H4 (cell line): ENCODE measurements at places on chromosomes 7 and 10. TPM values are rescaled to one million over a fixed set of nuclear protein-coding genes. Genes with fewer than 3 reads are reported as not detected.
A peak's percentile ranks its signal among the peaks of the same experiment; 100 is the strongest.

- no peak for DNase-seq
These were observed 18.3 kb downstream of the GOT1 start for GRCh38 chr10:99412099-99412498.

Gene AFAP1L2
- 0.70 and 1.3 TPM in 2 replicates for total RNA-seq

Gene NPSR1
- total RNA-seq = not detected in 2 replicates

DNA sequence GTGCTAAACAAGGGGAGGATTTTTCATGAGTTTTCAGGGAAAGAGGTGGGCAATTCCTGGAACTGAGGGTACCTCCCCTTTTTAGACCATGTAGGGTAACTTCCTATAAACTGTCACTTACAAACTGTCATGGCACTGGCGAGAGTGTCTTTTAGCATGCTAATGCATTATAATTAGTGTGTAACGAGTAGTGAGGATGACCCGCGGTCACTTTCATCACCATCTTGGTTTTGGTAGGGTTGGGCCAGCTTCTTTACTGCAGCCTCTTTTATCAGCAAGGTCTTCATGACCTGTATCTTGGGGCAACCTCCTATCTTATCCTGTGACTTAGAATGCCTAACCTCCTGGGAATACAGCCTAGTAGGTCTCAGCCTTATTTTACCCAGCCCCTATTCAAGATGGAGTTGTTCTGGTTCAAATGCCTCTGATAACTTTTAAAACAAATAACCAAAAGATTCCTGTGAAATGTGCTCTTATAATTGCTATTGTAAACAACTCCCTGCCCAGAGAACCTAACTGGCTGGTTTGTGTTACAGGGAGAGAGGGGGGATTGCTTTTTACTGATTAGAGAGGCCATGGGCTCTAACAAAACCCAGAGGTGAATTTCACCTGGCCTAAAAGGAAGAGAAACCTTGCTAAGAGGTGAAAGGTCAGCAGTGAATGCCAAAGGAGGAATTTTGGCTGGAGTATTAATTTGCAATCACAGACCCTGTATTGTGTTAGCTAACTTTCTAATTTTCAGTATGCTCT lies 64.3 kb downstream of the EEPD1 start:
- no peak for DNase-seq

Gene NPTX2
- not detected in 2 replicates for total RNA-seq

DNA sequence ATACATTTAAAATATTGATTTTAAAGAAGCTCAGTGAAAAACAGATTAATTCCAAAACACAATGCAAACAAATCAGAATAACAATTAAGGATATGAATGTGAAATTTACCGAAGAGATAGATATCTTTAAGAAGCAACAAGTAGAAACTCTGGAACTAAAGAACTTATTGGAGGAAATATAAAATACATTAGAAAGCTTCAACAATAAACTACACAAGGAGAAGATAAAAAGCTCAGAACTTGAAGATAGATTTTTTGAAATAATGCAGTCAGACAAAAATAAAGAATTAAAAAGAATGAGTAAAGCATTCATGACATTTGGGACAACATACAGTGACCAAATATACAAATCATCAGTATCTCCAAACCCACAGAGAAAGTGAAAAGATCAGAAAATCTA lies 43.2 kb downstream of the HIBADH start:
- no peak for DNase-seq

Gene SEMA4G
- 0.27 and 0.89 TPM in 2 replicates for total RNA-seq

DNA sequence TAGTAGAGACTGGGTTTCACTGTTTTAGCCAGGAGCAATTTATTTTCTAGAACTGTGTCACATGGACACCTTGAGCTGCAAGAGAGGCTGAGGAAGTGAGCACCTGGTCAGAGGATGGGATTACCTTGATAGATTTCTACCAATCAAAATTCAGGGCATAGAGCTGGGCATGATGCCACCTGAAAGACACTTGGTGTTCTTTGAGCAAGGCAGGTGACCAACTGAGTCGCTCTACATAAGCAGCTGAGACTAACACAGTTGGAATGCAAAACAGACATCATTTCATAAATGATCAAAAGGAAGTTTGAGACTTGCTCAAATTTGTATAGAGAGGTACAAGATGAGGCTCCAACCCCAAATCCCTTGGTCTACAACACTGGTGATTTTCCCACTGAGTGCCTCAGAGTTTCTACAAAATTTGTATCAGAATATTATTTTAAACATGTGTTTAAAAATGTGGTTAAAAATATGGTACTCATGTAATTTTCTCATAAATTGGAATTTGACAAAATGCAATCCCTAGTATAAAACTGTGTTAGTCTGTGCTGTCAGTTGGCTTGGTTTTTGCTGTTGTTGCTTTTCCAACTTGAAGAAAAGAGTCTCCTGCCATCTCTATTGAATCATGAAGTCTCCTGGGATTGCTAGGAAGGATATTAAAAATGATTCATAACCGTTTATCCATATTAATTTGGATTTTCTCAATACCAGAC lies 156.4 kb upstream of the MDFIC start:
- no peak for DNase-seq

Gene GNG11
- 57.1 and 58.5 TPM in 2 replicates for total RNA-seq

Gene STK32C
- total RNA-seq = 13.8 and 22.2 TPM in 2 replicates

DNA sequence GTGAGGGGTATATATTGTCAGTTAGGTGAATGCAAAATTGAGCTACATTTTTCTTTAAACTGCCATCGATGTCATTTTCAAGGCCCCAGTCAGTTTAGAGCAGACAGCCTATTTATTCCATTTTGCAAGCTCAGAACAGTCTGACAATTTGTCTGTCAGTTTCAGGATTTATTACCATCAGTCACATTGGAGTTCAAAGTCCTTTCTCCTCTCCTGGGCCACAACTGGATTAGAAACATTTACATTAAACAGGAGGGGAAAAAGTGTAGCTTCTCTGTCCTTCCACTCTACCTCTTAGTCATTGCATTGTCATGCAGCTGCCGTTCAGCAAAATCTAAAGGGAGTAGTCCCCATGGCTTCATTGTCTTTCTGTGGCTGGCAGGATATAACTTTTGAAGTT lies 3.5 kb upstream of the GHITM start:
- DNase-seq = no peak

GRCh38 chr10:121369616-121370015 lies 228.6 kb downstream of the FGFR2 start:
- DNase-seq = no peak

DNA sequence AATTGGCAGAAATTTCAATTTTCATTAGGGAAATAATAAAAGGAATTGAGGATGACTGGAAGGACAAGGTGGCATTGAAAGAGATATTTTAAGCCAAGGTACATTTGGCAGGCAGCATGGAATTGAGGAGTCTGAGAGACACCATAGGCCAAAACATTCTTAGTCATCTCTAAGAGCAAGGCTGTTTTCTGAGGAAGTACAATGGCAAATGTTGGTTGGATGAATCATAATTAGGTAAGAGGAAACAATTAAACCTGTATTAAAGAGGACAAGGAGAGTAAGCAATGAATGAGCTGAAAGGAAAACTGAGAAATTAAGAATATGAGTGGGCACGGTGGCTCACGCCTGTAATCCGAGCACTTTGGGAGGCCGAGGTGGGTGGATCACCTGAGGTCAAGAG lies 86.3 kb downstream of the MRPL32 start:
- DNase-seq = peak; percentile 36

DNA sequence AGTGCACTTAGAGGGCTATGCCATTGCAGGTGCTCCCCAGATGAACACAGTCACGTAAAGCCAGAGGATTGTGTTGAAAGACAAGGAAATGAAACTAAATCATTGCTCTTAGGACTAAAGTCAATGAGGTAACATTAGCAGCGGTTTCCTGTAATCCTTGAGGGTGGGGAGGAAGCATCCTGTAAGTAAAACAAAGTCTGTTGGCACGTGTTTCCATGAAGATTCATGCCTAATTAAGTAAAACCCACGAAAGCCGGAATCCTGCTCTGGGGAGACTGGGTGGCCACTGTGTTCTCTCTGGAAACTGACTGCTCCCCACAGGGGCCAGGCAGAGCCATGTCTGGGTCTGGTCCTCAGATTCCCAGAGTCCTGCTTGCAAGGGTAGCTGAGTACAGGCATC lies 18.3 kb downstream of the STEAP1B start:
- DNase-seq = peak; percentile 78

DNA sequence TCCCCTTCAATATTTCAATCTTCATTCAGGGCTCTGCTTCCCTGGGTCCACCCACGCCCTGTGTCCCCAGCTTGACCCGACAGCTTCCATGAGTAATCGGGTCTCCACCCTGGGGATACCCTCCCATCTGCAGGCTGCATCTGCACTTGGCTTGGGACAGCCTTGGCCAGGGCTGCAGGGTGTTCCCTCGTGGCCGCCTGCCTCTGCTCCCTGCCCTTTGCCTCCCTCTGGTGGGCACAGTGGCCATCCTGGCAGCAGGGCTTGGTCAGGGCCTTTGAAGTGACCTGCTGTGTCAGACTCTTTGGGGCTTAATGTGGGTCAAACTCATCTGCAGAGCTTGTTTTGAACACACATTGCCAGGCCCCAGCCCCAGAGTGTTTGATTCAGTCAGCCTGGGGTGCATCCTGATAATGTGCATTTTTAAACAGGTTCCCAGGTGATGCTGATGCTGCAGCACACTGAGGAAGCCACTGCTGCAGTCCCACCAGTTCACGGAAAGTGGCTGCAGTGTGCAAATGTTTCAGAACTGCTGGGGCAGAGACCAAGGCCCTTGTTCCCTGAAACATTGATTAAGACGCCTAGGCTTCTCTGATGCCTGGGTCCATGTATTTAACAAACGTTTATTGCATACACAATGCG lies 80.7 kb upstream of the SEC61G start:
- peak; percentile 83 for DNase-seq

Gene RELN
- 0.02 TPM in 1 of 2 replicates, not detected in the other for total RNA-seq

- DNase-seq = no peak
These were observed 55.5 kb downstream of the KDM7A start for GRCh38 chr7:140121326-140121725.

GRCh38 chr10:30433306-30433729 lies 666 bp upstream of the MAP3K8 start:
- DNase-seq = no peak

DNA sequence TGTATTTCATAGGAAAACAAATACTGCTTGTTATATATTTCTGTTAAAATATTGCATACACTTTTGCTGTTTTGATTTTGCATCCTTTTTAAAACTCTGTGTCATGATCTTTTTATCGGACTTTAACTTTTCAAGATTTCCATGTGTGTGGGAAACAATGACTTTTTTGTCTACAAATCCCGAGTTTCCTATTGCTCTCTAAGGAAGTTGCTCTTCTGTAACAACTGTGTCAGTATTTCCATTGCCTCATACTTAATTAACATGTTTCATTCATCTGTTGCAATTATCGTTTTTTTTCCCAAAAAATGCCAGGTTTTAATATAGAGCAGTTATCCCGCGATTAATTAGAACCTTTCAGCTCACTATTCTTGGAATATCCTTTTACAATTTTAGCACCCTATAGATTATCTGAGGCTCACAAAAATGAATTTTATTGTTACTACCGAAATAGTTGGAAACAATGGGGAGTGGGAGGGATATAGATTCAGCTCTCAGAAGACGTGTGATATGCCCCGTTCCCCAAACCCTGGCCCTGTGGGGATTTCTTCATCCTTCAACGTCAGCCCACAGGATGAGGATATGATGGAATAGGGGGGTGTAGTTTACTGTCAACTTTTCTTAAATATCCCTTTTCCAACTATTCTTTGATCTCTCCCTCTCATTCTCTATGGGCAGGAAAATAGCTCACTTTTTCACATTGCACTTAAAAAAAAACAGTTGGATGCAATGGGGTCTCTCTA lies 297.6 kb upstream of the IGFBP3 start:
- no peak for DNase-seq

- DNase-seq = no peak
These were observed 408.2 kb downstream of the DNAJB6 start for GRCh38 chr7:157744786-157745601.

DNA sequence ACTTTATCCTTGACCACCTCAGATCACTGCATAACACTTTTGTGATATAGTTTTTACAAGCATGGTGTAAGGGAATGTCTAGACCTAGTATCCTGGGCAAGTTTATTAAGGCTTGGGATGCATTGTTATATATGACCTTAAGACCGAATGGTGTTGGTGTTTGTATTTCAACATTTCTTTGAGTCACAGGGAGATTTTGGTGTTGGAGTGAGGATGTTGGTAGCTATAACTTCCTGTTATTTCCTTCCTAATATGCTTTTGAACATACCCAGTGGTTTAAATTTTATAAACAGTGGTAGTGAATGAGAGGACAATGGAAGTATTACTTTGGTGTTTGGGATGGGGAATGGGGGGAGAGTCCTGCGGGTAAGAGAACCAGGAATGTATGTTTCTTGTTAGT lies 2.6 kb downstream of the EXOC4 start:
- no peak for DNase-seq

Gene WIPF3
- total RNA-seq = not detected in 2 replicates

Gene ACTL6B
- not detected in 2 replicates for total RNA-seq

Gene PNLIPRP2
- total RNA-seq = not detected in 2 replicates

Gene PURB
- 19.8 and 21.1 TPM in 2 replicates for total RNA-seq

DNA sequence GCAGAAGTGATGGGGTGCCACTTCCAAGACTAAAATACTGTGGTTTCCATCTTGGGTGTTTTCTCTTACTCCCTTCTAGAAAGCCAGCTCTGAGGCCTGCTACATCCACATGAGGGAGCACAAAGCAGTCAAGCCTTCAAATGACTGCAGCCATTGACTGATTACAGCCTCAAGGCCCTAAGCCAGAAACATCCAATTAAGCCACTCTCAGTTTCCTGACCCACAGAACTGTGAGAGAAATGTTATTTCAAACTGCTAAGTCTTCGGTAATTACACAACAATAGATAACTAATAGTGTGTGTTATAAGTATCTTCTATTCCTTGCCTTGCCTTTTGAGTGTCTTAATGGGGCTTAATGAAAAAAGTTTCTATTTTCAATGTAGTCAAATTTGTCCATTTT lies 24.8 kb downstream of the BRAF start:
- no peak for DNase-seq

DNA sequence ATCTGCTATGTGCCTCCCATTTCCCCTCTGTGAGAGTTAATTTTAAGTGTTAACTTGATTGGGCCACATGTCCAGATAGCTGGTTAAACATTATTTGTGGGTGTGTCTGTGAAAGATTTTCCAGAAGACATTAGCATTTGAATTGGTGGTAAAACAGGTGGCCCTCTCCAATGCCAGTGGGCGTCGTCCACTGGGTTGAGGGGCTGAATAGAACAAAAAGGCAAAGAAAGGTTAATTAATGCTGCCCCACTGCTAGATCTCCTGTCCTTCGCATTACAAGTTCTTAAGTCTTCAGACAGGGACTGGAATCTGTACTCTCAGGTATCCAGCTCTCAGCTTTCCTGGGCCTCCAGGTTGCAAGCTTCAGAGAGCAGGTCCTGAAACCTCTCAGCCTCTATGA lies 1160.9 kb upstream of the LRRN3 start:
- no peak for DNase-seq

Gene ATP6V0E2
- 21.6 and 25.4 TPM in 2 replicates for total RNA-seq

Gene ANKRD61
- 1.3 TPM in 1 of 2 replicates, not detected in the other for total RNA-seq

Gene ITGA8
- total RNA-seq = 9.2 and 17.2 TPM in 2 replicates

GRCh38 chr7:16436306-16436705 lies 15.0 kb upstream of the CRPPA start:
- no peak for DNase-seq

- DNase-seq = no peak
These were observed 3.3 kb downstream of the CASD1 start for GRCh38 chr7:94512735-94513564.

Gene LRRC4
- not detected in 2 replicates for total RNA-seq

Gene ZNF853
- 2.8 and 3.7 TPM in 2 replicates for total RNA-seq
